Occipital lobe (tissue), 3 donors: ENCODE measurements at places on chromosomes 6 and 20.

- no peak for DNase-seq
Observed at GRCh38 chr6:35203680-35204079, 10.1 kb upstream of the SCUBE3 start.

DNA sequence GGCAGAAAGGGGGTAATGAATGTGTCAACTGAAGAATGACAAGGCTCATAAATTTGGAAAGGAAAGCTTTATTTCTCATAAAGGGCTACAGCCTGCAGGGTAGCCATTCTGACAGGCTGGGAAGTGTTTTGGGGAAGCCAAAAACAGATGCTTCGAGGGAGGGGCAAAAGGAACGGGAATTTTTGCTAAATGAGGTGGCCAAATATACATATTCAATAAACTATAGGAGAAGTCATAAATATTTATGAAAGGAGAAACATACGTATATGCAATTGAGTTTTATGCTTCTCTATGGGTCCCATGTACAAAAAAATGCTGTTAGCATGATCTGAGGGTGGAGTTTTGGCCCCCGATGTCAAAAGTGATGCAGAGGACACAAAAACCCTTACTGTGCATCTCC lies 180.7 kb downstream of the FNDC1 start:
- no peak for DNase-seq

DNA sequence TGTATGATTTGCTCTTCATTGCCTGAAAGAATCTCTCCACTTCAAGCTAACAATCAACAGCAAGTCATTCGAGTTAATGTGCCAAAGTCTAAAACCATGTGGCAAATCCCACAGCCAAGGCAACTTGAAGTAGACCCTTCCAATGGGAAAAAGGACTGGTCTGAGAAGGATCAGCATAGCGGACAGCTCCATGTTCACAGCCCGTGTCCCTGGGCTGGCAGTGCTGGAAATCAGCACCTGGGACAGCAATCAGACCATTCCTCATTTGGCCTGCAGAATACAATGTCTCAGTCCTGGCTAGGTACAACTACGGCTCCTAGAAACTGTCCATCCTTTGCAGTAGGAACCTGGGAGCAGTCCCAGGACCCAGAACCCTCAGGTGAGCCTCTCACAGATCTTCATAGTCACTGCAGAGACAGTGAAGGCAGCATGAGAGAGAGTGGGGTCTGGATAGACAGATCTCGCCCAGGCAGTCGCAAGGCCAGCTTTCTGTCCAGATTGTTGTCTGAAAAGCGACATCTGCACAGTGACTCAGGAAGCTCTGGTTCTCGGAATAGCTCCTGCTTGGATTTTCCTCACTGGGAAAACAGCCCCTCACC lies 1.1 kb downstream of the GJA10 start:
- DNase-seq, result no peak

- no peak for DNase-seq
Observed at GRCh38 chr6:143374014-143374413, 76.5 kb downstream of the ADAT2 start.

DNA sequence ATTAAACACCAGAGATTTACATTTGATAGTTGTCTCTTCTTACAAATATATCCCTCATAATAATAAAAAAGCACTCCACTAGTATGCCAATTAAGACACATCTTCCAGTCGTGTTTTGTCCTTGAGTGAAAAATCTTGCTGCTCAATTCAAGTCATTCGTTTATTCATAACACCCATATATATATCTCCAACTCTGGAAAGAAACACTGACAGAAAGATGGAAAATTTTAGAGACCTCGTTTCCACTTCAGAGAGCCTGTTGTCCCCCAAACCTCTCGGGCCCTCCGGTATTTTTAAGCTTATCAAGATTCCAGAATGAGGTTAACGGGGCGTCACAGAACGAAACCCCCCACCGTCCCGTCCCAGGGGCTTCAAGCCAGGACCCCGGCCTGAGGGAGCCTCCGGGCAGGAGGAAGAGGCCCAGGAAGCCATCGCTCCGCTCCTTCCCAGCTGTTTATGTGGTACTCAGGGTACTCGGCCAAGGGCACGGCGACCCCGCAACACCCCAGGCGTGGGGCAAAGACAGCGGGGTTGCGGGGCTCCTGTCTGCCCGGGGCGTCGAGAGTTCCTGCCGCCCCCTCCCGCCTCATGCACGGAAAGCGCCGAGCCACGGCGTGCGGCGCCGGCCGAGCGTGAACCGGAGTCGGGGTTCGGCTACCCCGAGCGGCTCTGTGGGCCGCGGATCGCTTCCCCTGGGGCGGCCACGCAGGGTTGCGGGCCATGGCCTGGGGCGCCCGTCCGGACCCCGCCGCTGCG lies 623 bp upstream of the SNX9 start:
- peak; percentile 39 for DNase-seq

GRCh38 chr6:38552121-38552520 lies 87.6 kb downstream of the BTBD9 start:
- DNase-seq, result no peak

GRCh38 chr20:35981969-35982368 lies 13.6 kb downstream of the CNBD2 start:
- no peak for DNase-seq

DNA sequence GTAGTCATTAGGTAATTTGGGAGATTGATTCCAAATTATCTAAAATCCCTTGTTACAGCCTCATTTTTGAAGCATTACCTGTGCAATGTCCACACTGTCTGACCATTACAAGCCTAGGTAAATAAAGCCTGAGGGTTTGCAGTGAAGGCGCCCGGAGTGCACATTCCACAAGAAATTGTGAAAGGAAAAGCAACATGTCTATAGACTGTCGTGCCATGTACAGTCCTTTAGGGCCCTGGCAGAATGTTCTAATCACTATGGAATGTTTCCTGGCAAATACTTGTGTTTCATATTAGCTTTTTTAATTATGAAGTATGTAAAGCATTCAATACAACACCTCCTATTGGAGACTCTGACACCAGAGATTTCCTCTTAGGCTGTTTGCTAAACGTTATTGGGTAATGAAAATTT lies 28.9 kb downstream of the PREP start:
- no peak for DNase-seq
